ENCODE measurements at places on chromosomes 7 and 10. TPM values are rescaled to one million over a fixed set of nuclear protein-coding genes. Genes with fewer than 3 reads are reported as not detected.

OR9A2 gene
- total RNA-seq = not detected

DNA sequence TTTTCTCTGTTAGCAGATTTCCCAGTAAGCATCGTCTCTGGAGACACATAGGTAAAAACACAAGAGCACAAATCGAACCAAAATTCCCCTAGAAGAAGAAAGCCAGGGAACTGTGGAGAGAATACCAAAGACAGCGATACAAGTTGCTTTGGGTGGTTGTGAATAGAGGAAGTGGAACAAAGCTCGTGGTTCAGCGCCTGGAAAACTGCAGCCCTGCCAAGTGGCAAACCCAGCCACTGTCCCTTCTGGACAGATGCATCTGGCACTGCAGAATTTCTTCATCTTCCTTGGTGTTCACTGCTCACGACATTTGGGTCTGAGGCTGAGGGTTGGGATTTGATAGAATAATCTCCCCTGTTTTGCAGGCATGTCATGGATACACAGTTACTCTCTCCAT, 733.8 kb downstream of the PARD3 start:
- DNase-seq = peak; percentile 81

- no peak for DNase-seq
These were observed 19.6 kb downstream of the ZAN start for GRCh38 chr7:100752994-100753393.

NPY4R gene
- total RNA-seq = not detected

MRPL32 gene
- 40.5 TPM for total RNA-seq

SCIN gene
- total RNA-seq = 0.50 TPM

DNA sequence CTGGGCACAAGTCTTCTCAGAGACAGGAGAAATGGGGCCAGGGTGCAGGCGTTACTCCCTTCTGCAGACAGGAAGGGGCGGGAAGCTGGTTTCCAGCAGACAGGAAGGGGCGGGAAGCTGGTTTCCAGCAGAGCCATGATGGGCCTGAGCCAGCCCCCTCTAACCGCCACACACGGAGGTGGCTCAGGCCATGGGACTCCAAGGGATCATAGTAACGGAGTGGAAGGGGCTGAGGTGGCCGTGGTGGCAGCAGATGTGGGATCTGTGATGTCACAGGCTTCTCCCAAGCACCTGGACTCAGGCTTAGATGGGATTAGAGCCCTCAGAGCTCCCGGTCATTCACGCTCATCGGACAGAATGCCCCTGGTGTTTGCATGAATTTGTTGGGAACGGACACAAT, 177.8 kb downstream of the USP6NL start:
- DNase-seq = no peak

PRSS37 gene
- not detected for total RNA-seq

DNA sequence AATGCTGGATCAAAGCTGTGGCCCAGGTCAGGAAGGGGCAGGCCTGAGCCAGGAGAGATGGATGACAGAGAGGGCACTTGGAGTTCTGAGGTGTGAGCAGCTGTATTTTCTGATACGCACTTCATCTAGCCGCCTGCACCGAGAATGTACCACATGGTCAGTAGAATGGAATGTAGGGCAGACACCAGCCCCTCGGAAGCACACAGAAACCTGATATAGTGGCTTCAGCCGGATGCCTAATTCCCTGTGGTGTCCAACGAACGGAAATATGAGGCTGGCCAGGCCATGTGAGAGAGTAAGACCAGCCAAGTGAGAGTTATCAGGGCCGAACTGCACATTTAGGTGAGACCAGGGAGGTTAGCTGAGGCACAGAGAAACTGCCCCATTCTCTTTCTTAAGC, 46.7 kb upstream of the PLCE1 start:
- no peak for DNase-seq

DNAJB6 gene
- 149 TPM for total RNA-seq

GRCh38 chr10:97399843-97400545, 1.1 kb downstream of the RRP12 start:
- no peak for DNase-seq

HOXA13 gene
- not detected for total RNA-seq

HPS1 gene
- total RNA-seq = 73.7 TPM

DNA sequence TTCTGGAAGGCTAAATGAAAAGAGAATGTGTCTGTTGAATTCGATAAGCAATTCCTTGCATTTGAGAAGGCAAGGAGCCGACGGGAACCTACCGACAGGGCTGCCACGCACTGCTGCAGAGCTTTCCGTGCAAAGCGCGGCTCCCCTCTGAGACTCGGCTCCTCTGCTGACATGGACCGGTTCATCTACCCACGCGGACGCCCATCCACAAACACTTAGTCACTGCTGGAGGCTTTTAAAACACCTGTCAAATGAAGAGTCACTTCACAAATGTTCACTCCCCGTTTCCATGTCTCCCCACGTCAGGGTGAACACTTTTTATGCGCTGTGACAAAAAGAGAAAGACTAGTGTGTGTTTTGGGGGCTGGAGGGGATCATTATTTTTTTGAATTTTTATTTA, 32.0 kb downstream of the AMZ1 start:
- no peak for DNase-seq

GRCh38 chr7:47211519-47211973, 370.4 kb downstream of the TNS3 start:
- no peak for DNase-seq

DNA sequence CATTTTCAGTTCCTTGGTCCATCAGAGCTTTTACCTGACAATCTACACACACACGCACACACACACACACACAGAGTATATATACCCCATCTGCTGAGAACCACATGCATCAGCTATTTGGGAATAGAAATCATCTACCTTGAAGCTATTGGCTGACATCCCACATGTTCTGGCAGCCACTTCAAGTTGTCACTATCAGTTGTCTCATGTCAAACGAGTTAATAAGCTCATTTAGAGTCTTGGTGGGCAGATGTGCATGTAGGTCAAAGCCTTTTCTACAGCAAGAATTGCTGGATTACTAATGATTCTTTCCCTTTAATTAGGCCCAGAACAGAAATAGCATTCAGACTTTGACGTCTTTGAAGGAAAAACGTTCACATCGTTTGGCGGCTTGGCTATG, 36.8 kb downstream of the COL28A1 start:
- no peak for DNase-seq

DNA sequence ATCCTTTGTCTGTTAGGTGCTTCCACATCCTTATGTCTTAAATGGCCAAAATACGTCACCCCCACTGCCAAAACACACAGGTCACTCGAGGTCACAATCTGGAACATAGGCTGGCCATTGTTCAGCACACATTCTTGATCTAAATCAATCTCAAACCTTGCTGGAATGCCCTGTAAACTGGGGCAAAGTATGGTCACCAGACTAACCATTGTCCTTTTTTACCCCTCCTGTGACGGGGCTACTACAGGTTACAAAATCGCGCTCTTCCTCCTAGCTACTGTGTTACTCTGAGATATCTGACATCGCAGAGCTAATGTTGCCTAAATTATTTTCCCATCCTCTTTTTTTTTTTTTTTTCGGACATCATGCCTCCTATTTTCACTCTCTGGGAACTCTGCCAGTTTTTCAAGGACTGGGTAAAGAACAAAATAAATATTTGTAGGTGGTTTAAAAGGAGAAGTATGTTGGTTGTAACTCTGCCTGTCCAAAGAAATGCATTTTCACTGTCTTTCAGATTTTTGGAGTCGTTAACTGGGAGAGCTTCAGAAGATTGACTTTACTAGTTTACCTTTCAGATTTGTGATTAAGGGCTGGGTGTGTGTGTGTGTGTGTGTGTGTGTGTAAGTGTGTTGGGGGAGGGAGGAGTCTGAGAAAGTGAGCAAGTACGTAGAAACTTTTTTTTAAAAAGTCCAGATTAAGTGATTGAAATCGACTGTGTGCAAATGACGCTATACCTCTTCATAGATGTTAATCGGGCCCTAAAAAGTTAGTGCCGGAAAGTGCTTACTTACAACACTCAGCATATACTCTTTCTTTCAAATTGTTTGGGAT, 942 bp upstream of the KIAA1217 start:
- no peak for DNase-seq

DNA sequence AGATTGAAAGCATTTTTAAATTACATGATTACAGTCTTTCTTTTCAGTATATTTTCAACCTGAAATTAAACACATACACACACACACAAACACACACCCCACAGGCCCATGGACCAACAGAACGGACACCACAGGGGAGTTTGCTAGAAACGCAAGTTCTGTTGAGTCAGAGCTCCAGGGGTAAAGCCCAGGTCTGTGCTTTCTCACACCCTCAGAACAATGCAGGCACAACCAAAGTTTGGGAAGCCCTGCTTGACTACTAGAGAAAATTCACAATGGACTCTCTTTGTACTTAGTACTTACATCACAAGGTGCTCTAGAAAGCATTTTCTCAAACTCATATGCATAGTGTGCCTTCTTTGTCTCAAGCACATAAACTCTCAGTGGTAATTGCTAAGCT, 704.0 kb upstream of the IGFBP3 start:
- peak; percentile 8 for DNase-seq

GRID2IP gene
- not detected for total RNA-seq

CEP55 gene
- not detected for total RNA-seq

DNA sequence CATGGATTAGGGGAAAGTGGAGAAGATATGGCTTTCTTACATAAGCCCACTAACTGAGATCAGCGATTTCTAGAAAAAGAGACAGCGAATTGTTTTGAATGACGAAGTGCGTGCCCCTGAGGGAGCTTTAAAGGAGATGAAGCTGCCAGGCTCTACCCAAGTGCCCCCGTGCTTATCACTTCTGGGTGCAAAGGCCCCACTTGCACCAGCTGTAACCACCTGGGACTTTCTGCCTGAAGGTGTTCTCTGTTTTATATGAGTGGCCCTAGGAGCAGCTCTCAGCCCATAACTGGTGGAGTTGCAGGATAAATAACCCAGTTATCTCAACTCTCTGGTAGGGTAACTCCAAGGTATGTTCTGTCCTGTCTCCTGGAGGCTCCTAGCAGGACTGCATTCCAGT, 20.4 kb upstream of the CARD11 start:
- DNase-seq = no peak

DNA sequence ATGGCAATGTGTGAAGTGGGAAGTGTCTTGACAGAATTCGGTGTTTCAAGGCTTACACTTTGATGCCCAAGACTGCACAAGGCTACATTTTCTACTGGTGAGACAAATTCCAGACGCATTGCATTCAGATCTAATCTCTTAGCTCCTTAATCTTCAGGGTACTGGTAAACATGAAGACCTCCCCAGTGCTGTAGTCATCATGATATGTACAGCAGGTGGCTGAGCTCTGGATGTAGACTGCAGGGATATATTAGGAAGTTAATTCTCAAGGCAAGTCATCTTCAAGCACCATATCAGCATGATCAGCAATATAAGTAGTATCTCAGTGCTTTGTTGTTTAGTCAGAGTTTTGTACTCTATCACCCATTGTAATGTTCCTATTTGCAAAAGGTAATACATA, 61.8 kb downstream of the IKZF1 start:
- DNase-seq = no peak

DNA sequence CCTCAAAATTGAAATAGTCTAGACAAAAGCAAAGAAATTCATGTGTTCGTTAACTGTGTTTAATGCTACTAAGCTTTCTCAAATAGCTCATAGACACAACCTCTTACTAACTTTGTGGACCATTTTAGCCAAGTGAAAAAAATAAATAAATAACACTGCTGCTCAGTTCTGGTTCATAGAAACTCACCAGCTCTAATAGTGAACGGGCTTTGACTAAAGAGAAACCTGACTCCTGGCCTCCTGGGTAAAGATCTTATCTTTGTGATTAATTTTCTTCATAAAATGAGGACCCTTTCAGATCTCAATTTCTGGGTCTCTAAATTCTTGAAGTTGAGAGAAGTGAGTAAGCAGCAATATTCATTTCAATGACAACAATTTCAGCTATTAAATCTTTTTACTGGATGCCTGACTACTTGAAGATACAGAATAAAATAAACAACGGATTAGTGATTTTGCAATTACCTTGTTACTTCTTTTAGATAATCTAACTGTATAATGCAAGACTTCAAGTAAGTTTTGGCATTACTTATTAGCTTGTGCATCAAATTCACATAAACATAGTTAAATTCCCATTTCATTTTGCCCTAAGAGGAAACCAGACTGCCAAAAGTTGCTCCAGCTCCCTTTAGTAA, 3.1 kb downstream of the CADPS2 start:
- DNase-seq = no peak

GRCh38 chr10:131673396-131673795, 227.4 kb upstream of the PPP2R2D start:
- no peak for DNase-seq

DNA sequence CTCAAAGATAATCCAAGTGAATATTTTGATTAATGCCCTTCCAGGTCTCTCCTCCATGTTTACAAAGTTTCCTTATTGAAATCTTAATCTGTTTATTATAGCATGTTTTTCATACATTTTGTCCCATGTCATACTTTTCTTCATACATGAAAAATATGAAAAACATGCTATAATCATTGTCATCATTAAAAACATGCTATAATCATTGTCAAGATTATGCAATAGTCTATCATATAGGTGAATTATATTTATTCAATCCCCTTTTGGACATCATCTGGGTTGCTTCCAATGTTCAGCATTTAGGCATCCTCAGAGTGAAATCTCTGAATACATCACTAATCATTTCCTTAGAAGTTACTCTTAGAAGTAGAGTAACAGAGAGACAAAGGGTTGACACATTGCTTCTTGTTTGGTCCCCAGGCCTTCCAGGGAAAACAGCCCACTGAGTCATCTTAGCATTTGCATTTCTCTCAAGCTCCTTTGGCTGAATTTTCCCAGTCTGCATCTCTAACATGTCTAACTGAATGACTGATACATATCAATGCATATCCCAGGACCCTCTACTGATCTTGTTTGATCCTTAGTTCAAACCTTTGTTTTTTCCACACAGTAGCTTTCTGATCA, 87.0 kb downstream of the SGMS1 start:
- peak; percentile 19 for DNase-seq

DNA sequence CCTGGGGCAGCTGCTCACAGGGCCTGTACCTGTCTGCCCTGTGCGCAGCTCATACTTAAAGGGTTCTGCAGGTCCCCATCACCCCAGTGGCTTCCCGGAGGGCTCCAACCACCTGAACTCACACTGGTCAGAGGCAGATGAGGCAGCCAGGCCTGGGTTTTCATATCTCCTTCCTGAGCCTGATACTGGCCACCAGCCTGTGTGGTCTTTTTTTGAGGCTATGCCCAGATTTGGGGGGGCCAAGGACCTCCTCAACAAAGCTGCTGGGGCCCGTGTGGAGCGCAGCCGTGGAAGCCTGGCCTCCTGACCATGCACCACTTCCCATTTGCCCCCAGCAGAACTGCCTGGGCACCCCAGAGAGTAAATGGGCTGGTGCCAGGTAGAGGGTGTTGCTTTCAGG, 25.7 kb downstream of the PNLIPRP2 start:
- peak; percentile 87 for DNase-seq

DNA sequence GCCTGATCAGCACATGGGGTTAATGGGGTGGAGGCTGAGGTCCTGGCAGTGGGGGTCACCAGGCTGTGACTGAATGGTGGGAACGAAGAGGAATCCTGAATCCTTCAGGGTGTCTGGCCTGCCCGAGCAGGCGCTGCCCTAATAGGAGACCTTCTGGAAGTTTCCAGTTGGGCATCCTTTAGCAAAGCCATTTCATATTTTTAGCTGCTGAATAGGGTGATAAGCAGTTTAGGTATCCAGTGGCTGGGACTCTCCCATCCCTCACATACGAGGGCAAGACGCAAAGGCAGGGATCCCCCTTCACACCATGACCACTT, 159.3 kb downstream of the SH3PXD2A start:
- no peak for DNase-seq
